GM04504 (cell line): ENCODE measurements at places on chromosomes 5 and 9.

GRCh38 chr5:68395302-68395701 is 179.7 kb downstream of the PIK3R1 start:
- DNase-seq: no peak

DNA sequence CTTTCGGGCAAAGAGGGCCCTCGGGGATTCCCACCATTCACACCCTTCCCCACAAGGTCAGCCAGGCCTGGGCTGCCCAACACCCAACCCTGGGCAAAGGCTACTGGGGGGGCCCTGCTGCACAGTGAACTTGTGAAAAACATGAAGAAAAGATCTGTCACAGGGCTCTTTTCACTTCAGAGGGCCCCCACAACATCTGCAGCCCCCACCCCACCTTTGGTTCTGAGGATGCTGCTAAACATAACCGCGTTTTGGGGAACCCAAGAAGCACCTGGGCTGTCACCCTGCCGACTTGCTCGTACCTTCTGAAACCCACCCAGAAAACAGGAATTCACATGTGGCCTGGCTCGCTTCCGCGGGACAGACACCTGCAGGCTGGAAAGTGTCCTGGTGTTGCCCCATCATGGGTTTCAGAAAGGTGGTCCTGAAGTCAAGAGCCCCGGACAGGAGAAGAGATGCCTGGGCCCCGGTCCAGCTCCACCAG is 29.3 kb downstream of the B4GALT1 start:
- DNase-seq: no peak

GRCh38 chr5:94690778-94691177 is 72.3 kb downstream of the SLF1 start:
- DNase-seq: no peak

DNA sequence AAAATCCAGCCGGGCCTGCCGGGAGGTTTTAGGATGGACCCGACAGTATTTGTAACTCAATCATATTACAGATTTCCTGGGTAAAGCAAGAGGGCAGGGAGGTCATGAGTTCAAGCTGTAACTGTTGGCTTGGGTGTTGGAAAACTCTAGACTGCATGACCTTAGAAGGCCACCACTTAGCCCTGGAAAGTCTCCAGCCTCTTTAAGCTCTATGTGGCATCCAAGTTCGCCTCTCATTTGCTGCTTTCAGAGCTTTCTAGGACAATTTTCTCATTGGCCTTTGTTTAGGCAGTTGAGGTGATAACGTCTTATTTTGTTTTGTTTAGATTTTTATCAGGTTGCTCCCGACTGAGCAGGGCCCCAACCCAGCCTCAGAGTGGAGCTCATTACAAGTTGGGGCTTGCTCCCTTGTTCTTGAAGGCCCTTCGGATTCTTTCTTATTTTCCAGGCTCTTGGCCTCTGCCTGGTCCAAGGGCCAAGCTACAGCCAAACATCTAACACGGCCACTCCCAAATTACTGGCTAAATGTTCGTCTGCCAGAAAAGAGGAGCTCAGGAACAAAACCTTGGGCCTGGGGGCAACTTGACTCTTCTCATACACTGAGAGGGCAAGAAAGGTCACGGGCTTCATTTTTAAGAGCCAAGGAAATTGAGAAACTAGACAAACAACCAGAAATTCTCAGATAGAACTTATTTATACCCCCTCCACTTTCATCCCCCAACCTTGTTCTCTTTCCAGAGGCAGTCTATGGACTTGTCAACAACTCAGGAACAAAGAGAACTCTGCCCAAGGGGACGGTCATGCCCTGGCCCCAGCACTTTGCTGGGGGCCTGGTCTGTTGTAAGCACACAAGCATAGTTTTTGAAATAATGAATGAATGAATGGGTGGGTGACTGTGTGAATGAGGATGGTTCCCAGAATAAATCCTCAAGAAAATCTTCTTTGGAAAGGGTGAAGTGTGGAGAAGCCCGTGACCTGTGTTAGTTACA is 526.9 kb downstream of the BNC2 start:
- DNase-seq: no peak

GRCh38 chr5:163642904-163643303 is 137.5 kb downstream of the MAT2B start:
- no peak for DNase-seq

GRCh38 chr5:3601061-3601710 is 5.6 kb downstream of the IRX1 start:
- DNase-seq: no peak

DNA sequence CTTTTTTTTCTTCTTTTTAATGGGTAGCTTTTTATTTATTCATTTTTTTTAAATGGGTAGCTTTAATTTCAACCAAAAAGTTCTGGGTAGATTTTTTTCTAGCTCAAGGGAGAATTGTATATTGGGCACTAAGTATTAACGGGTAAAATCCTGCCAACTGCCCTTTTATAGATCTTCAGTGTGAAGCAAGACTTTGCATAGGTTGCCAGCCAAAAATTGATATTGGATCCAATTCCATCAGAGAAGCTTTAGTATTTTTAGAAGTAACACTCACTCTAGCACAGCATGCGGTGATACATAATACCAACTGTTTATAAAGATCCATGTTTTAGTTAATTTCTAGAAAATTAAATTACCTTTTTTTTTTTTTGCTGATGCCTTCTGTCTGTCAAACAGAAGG is 49.8 kb downstream of the SH3GL2 start:
- no peak for DNase-seq

- peak; percentile 38 for DNase-seq
Observed at GRCh38 chr9:124774129-124774978, 2.6 kb upstream of the OLFML2A start.

DNA sequence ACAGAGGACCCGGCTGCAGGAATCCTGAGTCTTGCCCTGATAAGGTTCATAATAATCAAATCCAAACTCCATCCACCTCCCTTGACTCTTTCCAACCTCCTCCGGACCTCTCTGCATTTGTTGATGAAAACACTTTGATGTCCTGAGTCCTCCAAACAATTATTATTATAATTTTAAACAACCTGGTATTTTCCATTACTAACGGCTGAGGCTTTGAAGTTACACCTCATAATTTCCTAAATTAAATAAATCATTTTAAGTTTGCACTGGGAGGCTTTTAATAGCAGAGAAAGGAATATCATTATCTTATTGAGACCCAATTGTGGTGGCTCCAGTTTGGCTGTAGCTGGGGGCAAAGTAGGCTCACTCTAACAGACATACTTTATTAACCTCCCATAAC is 9.5 kb downstream of the MSX2 start:
- DNase-seq: no peak

- no peak for DNase-seq
Observed at GRCh38 chr9:84669288-84670137, at the start of gene NTRK2. Gene NTRK2 (plus strand): TSS chr9:84669729. CDS start chr9:84670749, 1,020 bp downstream.

- no peak for DNase-seq
Observed at GRCh38 chr5:106474066-106474465, 1196.7 kb downstream of the EFNA5 start.

GRCh38 chr5:56514245-56514644 is 281.1 kb upstream of the ANKRD55 start:
- no peak for DNase-seq

- DNase-seq: peak; percentile 53
Observed at GRCh38 chr9:115551396-115551795, 433.4 kb upstream of the TNC start.

- no peak for DNase-seq
Observed at GRCh38 chr5:1476967-1477310, 31.7 kb upstream of the SLC6A3 start.

DNA sequence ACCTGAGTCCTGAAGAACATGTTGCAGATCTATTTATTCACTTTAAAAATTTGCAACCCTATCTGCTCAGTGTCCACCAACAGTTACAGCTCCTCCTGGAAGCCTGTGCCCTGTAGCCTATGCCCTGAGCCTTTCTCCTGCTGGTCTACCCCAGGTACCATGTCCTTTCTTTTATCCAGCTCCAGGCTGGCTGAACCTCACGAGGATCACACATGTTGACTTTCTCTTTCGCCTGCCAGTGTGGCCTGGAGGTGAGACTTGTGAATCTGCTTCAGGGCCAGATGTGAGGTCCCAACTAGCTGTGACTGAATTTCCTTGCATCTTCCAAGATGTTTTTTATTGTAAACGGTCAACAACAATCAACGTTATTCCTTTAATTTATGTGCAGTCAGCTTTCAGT is 70.7 kb downstream of the GDNF start:
- no peak for DNase-seq

- no peak for DNase-seq
Observed at GRCh38 chr5:144368556-144368955, 197.9 kb downstream of the KCTD16 start.

- no peak for DNase-seq
Observed at GRCh38 chr9:22100626-22101025, 91.5 kb upstream of the CDKN2B start.

- peak; percentile 91 for DNase-seq
Observed at GRCh38 chr5:2751592-2752021, at the start of gene IRX2. Gene IRX2 (minus strand): TSS chr5:2751677. CDS start chr5:2751413, 264 bp downstream.

DNA sequence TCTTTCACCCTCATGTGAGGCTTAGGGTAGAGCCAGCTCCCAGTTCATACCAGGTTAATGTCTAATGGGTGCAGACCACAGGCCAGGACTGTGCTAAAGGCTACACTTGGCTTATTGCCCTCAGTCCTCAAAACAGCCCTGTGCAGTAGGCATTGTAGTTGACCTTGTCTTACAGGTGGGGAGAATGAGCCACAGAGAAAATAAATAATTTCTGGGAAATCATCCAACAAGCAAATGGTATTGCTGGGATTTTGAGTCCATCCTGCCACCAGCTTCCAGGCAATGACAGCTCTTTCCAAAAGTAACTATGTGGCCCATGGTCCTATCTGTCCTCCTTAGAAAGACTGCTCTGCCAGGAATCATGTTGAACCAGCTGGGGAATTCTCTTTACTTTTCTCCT is 450.0 kb downstream of the GADD45G start:
- DNase-seq: no peak

GRCh38 chr5:1131191-1131621 is 19.3 kb upstream of the SLC12A7 start:
- no peak for DNase-seq

GRCh38 chr5:174626369-174626920 is 97.9 kb upstream of the MSX2 start:
- DNase-seq: no peak

GRCh38 chr9:116372786-116373185 is 219.2 kb downstream of the PAPPA start:
- no peak for DNase-seq

- no peak for DNase-seq
Observed at GRCh38 chr5:43638107-43638506, 35.1 kb downstream of the NNT start.

- DNase-seq: no peak
Observed at GRCh38 chr9:120659209-120659608, 55.1 kb downstream of the MEGF9 start.

- peak; percentile 32 for DNase-seq
Observed at GRCh38 chr5:127705120-127705892, 2.1 kb downstream of the CCDC192 start.

GRCh38 chr5:123080215-123080614 is 8.8 kb upstream of the PRDM6 start:
- no peak for DNase-seq

DNA sequence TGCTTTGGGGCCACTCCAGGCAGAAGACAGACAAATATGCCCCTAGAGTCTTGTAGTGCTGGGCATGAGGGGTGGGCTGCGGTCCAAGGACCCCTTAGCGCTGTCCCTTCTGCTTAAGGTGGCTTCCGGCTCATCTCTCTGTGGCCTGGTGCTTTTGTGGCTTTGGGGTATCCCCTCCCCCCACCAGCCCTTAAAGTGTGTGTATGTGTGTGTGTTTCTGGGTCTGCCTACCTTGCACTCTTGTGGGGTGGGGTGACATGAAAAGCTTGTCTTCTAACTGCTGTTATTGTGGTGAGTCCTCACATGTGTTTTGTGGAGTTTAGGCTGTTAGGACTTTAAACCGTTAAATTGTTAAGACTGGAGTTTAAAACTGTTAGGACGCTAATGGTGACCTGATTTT is 23.6 kb downstream of the MARCHF6 start:
- DNase-seq: no peak
